ENCODE measurements at places on chromosomes 12 and 14.

DNA sequence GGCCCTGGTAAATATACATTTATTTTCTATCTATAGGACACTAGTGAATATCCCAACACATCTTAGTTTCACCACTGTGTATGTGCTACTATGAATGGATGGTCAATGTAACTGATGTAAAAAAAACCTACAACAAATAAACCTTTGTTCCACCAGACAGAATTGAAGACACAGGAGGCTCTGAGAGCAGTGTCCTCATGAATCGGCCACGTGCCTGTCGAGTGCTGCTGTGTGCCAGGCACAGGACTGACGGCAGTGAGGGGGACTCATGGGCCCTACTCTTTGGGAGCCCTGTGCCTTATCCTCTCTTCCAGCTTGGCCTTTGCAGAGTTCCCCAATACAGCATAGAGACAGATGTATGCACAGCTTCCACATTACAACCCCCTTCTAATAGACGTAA lies 18.2 kb downstream of the CINP start:
- DNase-seq = no peak

DNA sequence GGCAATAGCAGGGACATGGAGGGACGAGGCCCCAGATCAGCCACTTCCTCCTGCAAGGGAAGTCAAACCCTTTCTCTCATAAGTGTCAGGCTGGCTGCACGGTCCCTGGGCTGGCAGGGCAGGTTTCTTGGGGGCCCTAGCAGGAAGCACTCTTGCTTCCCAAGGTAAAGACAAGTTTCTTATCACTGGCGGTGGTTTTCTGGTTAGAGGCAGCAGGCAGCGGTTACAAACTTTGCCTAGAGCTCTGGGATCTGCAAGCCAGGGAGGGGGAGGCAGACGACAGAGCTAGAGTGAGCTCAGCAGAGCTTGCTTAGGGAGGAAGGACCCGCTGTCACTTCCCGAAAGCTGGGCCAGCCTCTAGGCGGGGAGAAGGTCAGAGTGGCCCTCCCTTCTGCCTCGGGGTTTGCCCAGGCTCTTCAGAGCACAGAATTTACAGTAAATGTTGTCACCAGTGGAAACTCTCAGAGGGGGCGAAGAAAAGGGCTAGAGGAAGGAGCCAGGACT lies 20.4 kb downstream of the BATF start:
- no peak for DNase-seq

DNA sequence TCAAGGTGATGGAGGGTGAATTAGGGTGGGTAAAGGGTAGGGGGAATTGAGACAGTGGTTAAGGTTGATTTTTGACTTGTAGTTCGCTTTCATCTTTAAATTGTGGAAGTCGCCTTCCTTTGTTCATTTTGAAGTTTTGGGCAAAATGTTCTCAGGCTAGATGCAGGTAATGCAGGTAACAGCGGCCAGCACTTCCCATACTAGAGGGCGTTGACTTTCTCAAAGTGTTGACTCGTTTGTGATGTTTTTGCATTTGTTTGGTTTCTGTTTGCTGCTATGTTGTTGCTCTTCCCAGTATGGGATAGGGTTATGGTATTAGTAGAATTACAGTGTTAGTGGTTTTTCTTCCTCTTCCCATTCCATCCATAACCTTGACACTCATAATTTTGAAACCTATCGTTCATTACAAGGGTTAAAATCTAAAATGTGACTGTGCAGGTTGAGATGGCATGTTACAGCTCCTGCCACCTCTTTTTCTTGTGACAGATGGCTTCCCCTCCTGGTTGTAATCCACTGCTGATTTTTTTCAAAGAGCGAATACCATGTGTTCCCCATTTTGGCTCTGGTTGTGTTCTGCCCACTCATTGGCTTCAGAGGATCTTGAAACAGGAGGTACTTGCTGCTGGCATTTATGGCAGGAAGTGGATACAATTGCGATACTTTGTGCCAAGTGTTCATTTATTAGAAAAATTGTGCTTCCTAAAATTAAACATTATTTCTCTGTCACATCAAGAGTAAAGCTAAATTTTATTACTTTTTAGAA lies 57.1 kb downstream of the ERC1 start:
- DNase-seq = no peak

DNA sequence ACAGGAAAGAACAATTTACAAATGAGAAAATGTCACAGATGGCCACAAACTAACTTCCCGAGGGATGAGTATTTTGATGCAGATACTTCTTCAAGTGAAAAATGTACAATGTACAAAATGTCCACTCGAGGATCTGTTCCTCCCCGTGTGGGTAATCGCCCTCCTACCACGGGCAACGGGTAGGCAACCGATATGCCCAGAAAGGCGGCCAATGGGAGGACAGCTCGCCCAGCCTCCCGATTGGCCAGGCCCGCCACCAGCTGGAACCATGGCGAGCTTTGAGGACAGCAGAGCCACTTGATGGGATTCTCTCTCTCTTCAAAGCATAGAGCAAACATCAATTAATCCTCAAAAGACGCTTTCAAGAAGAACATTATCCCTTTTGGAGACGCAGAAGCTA lies 42.3 kb downstream of the DPF3 start:
- DNase-seq = no peak

DNA sequence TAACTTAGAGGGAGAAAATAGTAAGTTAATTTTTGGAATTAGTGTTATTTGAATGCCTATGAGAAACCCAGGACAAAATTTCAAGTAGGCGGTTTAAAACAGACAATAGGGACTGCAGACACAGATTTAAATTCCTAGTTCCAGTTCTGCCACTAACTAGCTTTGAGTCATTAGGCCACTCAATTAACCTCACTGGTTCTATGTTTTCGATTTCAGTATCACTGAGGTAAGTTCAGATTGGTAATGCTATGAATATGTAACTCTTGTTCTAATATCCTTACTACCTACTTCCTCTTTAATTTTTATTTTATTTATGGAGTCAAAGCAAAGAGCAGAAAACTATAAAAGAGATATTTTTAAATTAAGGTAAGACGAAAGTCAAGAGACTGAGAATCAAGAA lies 52.6 kb downstream of the GALC start:
- DNase-seq = no peak

DNA sequence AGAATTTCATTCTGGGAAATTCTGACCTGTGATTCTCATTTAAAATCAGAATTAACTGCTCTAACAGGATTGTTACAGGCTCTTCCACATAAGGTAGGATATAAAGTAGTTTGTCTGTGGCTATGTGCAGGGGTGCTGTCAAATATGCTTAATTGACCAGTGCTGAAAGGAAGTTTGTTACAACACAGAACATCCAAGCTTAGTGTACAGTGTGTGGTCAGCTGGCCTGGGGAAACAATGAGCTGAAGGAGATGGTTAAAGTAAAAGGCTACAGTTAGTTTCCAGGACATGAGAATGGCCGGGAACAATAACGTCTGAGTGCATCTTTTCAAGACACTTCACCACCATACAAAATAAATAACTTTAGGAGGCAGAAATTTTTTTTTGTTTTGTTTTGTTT lies 68.0 kb downstream of the PKP2 start:
- no peak for DNase-seq

- DNase-seq = no peak
Observed at GRCh38 chr12:48767047-48767446, 21.8 kb downstream of the ADCY6 start.

DNA sequence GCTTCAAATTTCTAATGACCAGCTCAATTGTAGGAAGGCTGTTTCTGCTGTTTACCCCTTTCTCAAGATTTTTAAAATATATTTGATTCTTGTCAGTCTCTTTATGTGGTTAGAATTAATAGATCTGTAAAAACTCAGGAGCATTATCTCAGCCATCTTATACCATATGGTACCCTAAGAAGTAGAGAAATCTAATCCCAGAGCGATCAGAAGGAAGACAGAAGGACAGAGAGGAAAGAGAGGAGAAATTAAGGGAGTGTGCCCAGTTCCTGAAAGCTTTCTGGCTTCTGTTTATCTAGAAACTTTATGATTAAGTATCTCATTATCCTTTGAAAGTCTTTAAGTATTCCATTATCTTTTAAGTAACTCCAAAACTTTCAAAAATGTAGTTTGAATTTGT lies 152.1 kb upstream of the NAV3 start:
- no peak for DNase-seq

GRCh38 chr12:78055545-78055944 lies 224.9 kb downstream of the NAV3 start:
- no peak for DNase-seq
